HT-29 (cell line): ENCODE measurements at places on chromosomes 1 and 21. TPM values are rescaled to one million over a fixed set of nuclear protein-coding genes. Genes with fewer than 3 reads are reported as not detected.

- DNase-seq: no peak
These were observed 198.6 kb upstream of the JUN start for GRCh38 chr1:58982259-58982998.

GRCh38 chr21:42499444-42500112, 3.6 kb upstream of the RSPH1 start:
- no peak for DNase-seq

DNA sequence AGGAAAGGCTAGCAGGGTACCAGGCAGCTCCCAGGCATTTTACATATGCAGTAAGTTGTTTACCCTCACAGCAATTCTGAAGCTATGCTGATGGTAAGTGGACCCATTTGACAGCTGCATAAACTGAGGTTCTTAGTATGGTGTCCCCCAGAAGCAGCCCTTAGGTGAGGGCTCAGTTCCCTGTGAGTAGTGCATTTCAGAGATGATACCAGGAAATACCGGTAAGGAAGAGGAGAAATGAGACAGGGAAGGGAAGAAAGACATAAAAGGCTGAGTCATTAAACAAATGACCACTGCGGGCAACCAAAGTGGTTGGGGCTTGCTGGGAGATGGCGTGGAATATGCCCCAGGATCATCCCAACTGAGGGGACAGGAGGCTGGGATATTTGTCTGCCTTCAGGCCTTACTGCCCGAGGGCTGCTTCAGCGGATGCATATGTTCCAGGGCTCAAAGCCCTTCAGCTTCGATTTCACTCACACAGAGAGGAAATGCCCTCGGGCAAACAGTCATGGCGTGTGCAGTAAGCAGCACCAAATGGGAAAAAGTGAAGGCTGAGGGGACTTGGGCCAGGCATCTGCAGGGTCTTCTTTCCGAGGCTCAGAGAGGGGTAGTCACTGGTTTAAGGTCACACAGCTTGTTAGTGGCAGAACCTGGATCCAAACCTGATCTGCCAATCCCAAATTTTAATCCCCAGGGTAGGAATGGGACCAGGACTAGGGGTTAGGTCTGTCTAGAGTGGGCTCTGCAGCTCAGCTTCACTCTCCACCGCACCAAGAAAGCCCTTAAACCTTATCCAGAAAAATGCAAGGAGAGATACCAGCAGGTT, 133.7 kb upstream of the RUNX3 start:
- no peak for DNase-seq

Gene NOTCH2
- total RNA-seq: 27.0 and 38.0 TPM in 2 replicates

Gene UBL4B
- not detected in 2 replicates for total RNA-seq

DNA sequence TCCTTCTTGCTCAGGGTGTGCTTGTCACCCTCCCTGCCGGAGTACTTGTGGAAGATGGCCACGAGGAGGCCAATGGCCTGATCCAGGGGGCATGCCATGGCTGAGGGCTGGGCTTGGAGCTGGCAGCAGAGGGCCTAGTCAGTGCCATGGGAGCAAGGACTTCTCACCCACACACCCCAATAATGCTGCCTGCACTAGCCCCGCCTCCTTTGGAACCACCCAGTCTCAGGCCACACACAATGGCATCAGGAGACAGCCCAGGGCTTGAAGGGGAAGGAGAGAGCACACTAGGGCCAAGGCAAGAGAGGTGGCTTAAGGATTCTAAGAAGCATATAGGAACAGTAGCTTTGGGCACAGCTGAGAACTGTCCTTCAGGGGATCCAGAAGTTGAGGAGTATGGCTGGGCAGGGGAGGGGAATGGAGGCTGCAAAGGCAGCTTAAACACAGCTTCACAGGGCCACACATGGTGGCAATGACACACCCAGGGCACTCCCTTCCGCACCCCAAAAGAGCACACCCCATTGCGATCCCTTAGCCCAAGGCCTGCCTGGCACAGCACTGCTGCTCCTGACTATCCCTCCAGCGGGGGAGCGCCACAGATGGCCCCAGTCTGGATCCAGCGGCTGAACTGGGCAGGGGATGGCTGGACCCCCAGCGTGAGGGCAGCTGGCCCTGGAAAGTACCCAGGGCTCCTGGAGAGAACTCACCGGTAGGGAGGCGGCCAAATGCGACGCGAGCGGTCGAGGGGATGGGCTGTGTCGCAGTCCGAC, at the start of gene S100A6:
Gene S100A6, minus strand, starts transcription at position 750 of the 770 bp plus-strand sequence. Its CDS starts 652 bp downstream, at position 98.
- peak; percentile 79 for DNase-seq

Gene PCSK9
- total RNA-seq: 4.7 and 6.1 TPM in 2 replicates

DNA sequence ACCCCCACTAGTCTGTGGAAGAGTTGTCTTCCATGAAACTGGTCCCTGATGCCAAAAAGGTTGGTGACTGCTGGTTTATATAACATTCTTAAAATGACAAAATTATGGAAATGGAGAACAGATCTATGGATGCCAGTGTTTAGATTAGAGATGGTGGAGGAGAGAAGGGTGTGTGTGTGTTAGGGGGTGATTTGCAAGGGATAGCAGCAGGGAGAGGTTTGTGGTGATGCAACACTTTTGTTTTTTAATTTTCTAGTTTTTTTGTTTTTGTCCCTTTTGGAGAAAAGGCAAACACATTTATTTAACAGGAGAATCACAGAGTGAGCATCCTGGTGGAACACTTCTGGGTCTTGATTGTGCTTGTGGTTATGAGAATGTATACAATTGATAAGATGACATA, 143.8 kb downstream of the RPS6KC1 start:
- no peak for DNase-seq

GRCh38 chr1:223417444-223417843, 24.2 kb downstream of the CCDC185 start:
- DNase-seq: no peak

DNA sequence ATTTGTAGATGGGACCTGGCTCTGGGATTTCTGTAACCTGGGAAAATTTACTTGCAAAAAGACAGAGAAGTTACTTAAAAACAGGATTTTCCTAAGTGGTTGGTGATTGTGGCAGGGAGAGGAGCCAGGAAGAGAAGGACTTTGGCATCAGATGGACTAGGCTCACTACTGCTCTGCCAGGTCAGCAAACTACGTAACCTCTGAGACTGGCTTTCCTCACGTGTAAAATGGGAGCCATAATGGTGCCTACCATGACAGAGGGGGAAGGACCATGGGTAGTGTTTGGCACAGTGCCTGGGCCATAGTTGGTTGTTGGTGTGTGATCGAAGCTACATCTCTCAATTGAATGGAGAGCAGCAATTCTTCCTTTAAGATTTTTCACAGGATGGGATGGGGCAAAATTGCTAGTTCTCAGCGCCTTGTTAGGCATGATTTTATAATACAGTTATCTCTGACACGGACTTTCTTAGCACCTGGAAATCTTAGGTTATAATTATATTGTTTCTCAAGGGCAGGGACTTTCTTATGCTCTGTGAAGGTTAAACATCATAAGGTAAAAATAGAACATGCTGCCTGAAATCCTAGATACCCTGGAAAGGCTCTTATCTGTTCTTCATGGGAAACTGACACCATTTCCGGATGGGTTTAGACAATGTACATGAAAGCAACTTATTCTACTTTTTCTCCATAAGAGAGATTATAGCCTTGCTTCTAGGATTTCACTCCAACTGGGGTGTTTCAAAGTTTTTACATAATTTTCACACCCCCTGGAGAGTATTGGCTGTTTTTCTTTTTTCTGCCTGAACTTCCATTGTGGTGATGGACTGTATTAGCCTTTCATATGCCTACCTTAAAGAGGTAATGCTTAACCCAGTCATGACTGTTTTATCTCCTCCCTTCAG, 10.9 kb downstream of the ROR1 start:
- no peak for DNase-seq

GRCh38 chr1:41795205-41795762, 123.4 kb downstream of the HIVEP3 start:
- DNase-seq: peak; percentile 18

DNA sequence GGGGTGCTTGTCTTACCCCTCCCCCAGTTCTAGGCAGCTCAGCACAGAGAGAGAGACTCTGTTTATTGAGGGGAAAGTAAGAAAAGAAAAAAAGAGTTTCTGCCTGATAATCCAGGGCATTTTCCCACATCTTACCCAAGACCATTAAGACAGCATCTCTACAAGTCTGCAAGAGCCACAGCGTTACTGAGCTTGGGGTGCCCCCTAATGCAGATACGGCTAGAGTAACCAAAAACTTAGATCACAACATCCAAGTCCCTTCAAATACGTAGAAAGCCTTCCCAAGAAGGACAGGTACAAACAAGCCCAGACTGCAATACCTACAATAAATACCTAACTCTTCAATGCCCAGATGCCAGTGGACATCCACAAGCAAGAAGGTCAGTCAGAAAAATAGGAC, 6.2 kb upstream of the TEX50 start:
- DNase-seq: no peak

GRCh38 chr1:222073307-222073995, 331.6 kb upstream of the DUSP10 start:
- no peak for DNase-seq

GRCh38 chr1:18646091-18646785, 15.6 kb downstream of the PAX7 start:
- peak; percentile 62 for DNase-seq

Gene RXFP4
- total RNA-seq: 0.47 and 3.1 TPM in 2 replicates

- no peak for DNase-seq
These were observed 36.7 kb upstream of the HP1BP3 start for GRCh38 chr1:20823845-20824244.
